ENCODE measurements at places on chromosomes 1 and 21.

GRCh38 chr1:201487742-201488141 lies 18.8 kb upstream of the PHLDA3 start:
- no peak for DNase-seq

DNA sequence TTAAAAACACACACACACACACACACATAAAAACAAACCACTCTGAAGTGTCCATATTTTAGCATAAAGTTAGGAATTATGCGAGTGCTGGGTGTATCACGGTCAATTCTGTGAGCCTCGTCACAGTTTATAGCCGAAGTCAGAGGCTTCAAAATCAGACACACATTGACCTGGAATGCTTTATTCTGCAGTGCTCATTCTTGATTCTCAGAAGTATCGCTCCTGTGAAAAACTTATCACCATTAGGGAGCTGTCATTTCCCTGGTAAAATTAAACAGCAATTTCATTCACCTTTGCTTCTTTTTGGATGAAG lies 8.7 kb upstream of the IRF2BP2 start:
- no peak for DNase-seq

DNA sequence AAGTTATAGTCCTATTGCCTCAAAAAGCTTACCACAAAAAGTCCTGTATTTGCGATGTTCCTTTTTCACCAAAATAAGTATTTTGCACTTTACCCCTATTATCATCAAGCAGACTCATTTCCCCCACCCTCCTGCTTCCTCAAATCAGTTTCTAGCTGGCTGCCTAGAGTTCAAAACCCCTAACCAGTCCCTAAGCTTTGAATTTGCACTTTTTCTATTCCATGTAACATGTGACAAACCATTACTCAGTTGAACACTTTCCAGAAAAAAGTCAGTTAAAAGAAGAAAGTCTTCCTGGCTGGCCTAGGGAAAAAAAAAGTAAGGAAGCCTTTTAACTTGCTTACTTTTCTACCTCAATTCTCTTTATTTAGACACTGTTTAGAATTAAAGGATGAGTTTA lies 8.2 kb downstream of the CEP170 start:
- no peak for DNase-seq

DNA sequence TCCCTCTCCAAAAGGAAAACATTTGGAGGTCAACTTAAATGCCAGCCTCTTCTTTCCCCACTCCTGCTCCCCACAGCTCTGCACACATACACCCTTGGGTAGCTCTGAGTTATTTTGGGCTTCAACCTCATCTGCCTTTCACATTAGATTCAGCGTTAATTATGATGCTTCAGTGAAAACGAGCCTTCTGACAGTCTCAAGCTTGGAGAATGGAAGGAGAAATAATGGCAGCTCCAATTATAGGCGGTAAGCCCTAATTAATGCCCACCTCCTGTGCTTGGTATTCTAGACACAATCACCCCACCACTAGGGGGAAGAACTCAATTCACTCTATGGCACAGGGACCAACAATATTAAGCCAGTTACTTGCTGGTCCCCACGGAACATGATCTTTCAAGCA lies 397.9 kb downstream of the BRINP2 start:
- peak; percentile 27 for DNase-seq

- no peak for DNase-seq
These were observed 63.6 kb downstream of the NEK7 start for GRCh38 chr1:198220428-198220827.

DNA sequence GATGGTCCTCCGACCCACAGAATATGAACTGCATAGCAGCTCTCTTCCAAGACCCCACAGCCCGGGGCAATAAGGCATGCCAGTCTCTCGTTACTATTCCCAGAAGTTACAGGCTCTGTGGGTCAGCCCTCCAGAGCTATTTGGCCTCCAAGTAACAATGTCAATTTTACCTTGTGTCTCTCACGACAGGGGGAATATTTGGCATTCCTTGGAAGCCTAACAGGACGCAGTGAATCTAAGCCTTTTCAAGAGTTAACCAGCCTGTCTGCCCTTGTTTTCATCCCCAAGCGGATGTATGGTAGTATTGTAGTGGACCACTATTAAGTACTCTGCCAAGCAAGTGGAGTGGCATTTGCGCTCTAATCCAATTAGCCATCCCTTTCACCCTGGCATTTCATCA lies 24.4 kb upstream of the GNG4 start:
- no peak for DNase-seq

GRCh38 chr1:240464099-240464498 lies 147.9 kb downstream of the GREM2 start:
- no peak for DNase-seq

DNA sequence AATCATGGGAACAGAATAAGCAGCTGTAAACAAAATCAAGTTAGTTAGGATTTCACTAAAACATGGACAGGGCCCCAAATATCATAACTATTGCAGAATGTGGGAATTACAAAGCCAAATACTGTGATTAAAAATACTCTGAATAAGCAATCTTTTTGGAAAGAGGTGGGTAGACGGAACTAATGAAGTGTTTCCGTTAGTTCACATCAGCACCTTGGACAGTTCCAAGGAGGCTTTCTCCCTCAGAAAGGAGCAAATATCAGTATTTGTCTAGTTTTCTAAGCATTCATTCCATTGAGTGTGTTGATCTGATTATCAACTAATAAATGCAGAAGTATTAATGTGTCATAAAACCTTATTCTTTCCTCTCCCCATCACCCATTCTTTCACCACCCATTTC lies 97.4 kb downstream of the FAM78B start:
- DNase-seq: no peak

DNA sequence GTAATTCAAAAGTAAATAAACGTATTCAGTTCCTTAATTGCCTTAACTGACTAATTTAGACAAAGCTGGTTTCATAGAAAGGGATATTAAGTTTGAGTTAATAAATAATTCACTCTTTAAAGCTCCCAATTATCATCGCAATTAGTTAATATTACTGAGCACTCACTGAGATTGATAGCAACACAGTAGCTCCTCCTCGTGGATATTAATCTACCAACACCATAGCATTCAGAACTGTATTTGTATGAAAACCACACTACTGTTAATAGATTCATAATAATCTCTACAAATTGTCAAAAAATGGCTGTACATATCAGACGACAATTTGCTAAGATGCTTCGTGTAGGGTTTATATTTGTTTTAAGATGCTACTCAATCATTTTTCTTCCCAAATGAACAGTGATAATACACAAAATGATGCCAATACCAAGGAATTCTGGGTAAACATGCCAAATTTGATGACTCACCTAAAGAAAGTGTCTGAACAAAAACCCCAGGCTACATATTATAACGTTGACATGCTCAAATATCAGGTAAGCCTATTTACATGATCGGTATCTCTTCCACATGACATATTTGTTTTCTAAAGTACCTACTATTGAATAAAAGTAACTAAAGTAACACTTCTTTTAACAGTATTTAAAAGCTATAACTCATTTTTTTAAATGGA lies 18.8 kb upstream of the DYNLT5 start:
- DNase-seq: no peak

- no peak for DNase-seq
These were observed 12.0 kb upstream of the VWA5B1 start for GRCh38 chr1:20278692-20279130.

DNA sequence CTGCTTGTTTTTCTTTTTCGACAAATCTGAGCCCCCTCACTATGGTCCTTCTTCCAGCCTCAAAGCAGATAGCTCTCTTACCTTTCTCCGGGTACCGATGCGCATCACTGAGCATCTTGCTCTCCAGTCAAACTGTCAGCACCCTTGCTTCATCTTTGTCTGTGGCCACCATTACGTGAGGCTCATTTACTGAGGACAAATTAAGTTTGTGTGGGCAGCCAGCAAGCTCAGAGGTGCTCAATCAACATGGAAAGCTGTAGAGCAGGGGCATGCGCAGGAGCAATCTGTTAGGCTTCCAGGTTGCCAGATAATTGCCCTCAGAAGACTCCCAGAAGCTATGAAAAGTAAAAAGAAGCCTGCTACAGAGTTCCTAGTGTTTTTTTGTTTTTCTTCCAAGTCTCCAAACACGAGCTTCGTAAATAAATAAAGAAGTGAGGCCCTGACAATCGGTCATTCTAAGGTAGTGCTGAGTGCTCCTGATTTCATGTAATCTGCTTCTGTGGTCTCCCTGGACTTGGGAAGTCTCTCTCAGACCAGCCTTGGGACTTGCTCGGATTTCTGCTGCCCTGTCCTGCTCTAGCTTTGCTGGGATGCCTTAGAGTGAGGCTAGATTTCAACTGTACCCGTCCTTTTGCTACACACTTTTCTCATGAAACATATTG lies 1.8 kb downstream of the C1orf53 start:
- DNase-seq: no peak

DNA sequence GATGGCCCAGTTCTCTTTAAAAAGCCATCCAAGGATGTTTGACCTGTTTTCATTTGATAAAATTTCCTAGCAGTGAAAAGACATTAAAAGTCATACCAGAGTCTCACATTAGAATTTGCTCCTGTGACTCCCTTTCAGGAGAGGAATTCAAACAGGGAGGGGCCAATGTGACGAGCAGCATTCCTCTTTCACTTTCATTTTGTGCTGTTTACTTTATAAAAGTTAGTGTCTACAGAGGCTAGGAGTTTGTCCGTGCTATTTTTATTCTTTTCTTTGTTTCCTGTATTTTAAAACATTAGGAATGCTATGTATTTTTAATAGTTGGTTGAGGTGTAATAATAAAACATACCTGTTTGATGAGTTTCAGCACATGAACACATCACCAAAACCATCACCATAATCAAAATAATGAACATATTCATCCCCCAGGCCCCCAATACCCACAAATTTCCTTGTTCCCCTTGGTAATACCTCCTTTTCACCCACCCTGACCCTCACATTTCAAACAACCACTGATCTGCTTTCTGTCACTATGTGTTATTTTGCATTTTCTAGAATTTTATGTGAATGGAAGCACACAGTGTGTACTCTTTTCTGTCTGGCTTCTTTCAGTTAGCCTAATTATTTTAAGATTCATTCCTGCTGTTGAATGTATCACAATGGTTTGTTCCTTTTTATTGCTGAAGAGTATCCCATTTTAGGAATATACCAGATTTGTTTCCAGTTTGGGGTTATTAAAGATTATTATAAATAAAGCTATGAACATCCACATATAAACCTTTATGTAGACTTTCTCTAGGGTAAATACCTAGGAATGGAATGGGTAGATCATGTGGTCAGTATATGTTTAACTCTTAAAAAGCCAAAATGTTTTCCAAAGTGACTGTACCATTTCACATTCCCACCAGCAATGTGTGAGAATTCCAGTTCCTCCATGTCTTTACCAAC lies 129.5 kb downstream of the TENT5C start:
- no peak for DNase-seq

- no peak for DNase-seq
These were observed 151.5 kb downstream of the PEX14 start for GRCh38 chr1:10626131-10626731.

GRCh38 chr1:38860454-38860795 lies 853 bp upstream of the RRAGC start:
- DNase-seq: no peak

DNA sequence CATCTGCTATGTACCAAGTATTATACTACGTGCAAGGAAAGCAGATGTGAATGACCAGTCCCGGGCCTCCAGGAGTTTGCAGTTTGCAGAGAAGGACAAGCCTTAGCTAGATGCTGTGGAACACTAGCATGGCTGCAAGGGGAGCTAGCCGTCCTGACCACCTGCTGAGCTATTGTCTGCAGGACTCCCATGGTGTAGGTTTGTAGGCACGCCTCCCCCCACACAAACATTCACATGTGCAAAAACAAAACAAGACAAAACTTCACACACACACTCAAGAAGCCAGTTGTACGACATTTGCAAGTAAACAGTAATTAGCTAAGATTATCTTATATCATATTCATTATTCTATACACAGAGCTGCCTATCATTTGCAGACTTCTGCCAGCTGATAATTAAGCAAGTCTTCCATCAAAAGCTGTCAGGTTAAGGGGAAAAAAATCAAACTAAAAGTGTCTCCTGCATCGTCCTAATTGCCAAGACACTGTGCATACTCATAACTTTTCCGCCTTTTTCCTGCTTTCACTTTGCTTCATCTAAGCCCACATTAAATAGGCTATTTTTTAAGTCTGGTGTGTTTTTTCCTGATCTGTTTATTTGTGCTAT lies 10.7 kb upstream of the HNRNPU start:
- DNase-seq: peak; percentile 43

DNA sequence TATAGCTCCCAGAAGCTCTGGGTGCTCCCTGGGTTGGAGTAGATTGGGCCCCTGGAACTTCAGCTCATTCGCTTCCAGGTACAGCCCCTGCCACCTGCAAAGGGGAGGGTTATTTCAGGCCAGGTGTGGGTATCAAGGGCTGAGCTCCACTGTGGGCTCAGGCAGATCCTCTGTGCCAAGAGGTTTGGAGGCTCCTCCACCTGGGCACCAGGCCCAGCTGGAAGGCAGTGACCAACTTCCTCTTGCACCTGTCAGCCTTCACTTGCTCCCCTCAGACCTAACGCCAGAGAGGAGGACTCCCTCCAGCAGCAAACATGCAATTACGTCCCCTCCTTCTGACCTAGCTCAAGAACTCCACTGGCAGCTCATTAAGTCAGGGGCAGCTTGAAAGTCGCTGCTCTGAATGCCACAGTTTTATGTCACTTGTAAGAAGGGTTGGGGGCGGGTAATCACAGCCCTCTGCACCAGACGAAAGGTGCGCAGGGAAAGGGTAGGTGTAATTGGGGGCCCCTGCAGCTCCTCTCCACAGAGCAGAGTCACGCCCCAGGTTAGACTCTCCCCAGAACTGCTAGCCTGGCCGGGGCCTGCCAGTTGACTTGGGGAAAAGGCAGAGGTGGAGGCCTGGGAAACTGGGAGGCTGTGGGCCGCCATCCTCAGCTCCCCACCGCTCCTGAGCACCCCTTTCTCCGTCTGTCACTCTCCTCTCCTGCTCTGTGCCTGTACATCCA lies 125.0 kb upstream of the TMPRSS2 start:
- no peak for DNase-seq

DNA sequence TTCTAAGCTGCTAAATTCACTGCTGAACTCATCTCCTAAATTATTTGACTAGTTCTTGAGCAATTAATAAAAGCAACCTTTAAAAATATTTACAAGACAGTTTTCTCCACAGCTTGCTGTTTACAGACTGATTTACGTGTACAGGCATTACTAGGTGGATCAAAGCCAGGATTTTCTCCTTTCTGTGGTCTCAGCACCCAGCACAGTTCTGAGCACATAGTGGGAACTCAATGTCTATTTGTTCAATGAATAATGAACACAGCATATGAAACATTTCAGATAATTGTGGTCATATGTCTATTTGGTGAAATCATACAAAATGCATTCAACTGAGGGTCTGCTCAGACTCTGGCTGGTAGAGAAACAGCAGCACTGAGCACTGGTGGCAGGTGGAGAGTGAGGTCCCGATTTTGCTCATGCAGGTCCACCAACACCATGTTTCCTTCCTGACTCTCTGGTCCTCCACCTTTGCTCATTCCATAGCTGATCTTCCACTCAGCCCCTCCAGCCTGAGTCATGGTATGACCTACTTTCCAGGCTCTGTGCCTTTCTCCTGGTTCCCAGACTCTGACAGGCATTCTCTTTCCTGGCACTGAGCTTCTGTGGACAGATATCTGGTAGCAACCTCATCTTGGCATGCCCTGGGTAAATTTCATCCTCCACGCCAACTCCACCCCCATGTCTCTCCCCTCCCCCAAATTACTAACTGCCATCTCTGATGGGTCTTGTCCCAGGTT lies 311.3 kb downstream of the TGFB2 start:
- DNase-seq: no peak

Measured in NCI-H2107 (cell line).